NCI-H1417 treated with DMSO at 0.1 percent for 48 hours (cell line): ENCODE measurements at places on chromosomes 3 and 15.

DNA sequence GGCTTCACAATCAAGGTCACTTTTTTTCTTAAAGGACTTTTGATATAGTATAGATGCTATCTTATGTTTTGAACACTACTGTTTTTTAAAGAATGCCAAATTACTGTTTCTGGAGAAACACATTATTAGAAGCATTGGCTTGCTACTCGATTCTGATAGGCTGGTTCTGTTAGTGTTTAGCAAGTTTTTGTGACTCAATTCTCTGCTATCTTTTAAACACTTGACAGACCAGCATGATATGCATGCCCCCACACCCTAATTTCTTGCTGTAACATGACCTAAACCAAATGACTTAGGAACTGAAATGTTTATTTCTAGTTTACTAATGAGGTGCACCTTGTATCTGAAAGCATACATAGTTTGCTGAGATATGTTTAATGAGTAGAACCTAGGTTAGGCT is 5.5 kb upstream of the IL20RB start:
- no peak for DNase-seq

DNA sequence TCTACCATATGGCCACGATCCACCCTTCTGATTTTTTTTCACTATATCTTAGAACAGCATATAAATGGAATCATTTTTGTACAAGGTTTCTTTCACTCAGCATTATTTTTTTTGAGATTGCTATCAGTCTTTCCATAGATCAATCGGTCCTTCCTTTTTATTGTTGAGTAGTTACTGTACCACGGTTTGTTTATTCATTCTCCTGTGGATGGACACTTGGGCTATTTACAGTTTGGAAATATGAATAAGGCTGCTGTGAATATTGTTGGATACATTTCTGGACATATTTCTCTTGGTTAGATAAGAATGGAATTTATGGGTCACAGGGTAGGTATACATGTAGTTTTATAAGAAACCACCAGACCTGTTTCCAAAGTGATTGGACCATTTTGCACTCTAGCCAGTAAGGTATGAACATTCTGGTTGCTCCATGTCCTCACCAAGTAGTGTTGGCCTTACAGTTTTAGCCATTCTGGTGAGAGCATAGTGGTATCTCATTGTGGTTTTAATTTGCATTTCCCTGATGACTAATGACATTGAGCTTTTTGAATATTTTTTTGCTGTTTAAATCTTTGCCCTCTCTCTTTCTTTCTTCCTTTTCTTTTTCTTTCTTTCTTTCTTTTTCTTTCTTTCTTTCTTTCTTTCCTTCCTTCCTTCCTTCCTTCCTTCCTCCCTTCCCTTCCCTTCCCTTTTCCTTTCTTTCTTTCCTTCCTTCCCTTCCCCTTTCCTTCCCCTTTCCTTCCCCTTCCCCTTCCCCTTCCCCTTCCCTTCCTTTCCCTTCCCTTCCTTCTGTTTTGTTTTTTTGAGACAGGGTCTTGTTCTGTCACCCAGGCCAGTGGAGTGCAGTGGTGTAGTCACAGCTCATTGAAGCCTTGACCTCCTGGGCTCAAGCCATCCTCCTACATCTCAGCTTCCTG is 49.2 kb downstream of the LRRK1 start:
- no peak for DNase-seq

- DNase-seq = no peak
These were observed 90.5 kb downstream of the MINAR1 start for GRCh38 chr15:79522656-79523055.

DNA sequence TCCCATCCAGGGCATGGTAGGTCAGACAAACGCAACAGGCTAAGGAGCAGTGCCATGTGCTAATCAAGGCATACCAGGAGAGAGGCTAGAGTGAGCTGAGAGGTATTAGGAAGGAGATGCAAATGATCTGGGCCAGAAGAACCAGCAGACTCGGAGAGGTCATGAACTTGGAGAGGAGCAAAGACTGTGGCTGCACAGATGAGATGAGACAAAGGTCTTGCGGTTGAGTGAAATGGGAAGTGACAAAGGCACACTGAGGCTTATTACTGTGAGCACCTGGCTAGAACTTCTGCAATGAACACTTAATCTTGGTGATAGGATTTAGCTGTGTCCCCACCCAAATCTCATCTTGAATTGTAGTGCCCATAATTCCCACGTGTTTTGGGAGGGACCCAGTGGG is 380.2 kb downstream of the ULK4 start:
- DNase-seq = no peak

GRCh38 chr15:82398785-82399184 is 30.8 kb upstream of the GOLGA6L9 start:
- DNase-seq = no peak

- no peak for DNase-seq
These were observed 23.6 kb downstream of the RHCG start for GRCh38 chr15:89472785-89473256.

DNA sequence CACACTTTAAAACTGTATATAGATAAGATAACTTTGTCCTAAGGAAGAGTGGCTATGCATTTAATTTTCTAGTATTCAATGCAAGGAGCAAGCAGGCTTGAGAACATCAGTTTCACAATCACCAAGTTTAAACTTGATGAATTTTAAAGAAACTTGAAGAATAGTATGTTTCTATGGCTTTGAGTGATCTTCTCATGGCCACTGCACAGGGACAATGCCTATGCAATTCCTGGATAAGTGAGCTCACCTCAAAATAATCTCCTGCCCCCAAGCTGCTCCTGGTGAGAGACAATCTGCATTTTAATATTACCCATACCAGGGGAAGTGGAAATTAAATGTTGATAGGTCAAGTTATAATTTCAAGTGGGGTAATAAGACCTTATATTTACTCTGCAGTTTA is 376.6 kb upstream of the CBLB start:
- DNase-seq = no peak

DNA sequence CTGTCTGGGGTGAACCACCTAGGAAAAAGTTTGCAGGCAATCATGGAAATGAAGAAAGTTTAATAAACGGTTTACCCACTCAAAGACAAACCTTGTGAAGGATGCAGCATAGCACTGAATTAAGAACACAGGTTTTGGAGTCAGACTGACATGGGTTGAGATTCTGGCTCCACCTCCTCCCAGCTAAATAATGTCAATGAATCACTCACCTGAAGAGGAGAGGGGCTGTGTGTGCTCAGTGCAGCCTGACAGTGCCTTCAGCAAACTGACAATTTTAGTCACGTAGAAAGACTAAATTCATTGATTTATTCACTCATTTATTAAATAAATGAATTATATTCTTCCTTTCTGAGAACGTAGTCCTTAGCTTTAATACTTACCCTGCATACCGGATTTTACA is 18.9 kb downstream of the NR1I2 start:
- DNase-seq = no peak

- no peak for DNase-seq
These were observed 18.7 kb upstream of the RPP14 start for GRCh38 chr3:58287354-58287753.

DNA sequence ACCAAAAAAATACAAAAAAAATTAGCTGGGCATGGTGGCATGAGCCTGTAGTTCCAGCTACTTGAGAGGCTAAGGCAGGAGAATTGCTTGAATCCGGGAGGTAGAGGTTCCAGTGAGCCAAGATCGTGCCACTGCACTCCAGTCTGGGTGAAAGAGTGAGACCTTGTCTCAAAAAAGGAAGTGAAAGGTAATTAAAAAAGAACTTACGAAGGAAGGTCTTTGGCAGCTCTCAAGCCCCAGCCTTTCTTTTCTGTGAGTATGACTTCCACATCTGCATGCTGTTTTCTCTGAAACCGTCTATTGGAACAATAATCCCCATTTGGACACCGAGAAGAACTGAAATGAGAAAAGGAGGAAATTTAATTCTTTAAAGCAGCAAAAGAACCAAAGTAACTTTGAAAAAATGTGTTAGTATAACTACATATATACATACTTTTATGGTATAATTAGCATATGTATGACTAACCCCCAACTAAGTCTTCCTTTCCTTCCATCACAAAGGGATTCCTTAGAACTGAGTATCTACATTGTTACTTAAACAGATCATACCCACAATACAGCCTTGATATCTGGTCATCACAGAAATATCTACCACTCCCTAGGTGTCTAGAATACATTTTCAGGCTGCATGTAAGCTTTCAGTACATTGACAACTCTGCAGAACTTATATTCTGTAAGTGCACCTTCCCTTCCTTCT is 50.1 kb downstream of the SETD2 start:
- no peak for DNase-seq

GRCh38 chr15:22893081-22893480 is 54.6 kb downstream of the NIPA2 start:
- no peak for DNase-seq

DNA sequence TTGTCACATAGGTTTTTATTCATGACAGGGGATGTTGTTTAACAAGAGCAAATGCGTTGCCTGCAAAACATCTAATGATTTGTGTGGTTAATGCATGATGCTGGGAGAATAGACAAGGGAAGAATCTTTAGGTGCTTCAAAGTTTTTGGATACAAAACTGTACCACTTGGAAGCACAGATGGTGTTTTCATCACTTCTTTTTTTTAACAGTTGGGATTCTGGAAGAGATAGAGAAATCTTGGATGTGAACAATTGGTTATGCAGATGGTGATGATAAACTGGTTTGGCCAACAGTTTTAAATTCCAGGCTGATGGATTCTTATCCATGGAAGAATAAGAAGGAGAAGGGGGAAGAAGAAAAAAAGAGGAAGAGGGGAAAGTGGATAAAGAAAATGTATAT is 379.4 kb downstream of the KCNH8 start:
- DNase-seq = no peak

GRCh38 chr3:16104156-16104555 is 70.3 kb upstream of the GALNT15 start:
- no peak for DNase-seq

GRCh38 chr15:84795186-84795585 is 22.0 kb upstream of the ALPK3 start:
- DNase-seq = no peak

DNA sequence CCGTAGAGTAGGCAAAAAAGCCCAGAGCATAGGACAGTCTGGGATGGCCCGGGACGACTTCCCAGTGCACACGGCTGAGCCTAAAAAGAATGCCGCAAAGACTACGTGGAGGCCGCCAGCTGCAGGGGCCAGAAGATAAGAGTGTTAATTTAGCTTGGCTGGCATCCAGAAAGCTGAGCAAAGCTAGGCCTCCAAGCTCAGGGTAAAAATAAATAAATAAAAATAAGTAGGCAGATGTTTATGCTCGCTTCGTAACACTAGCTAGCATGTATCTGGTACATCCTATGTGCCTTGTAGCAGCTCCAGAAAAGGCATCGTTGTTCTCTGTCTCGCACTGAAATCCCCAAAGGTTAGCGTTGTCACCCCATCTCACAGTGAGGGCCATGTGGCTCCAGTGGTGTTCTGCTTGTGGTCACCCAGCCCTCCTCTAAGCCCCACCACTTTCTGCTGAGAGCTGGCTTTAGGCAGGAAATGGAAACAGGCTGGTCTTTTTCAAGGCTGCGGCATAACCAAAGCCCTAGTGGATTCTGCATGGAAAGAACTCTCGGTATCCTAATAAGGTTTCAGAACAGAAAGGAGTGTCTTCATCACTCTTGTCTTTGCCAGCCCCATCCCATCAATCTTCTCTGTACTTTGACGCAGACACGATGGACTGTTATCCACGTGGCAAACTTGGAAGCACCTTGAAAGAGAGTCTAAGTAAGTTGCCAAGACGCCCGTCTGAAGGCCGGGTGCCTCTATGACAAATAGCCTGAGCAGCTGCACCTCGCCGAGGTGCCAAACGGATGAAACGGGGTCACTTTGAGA is 58.1 kb upstream of the MEF2A start:
- peak; percentile 15 for DNase-seq

- DNase-seq = peak; percentile 0
These were observed 39.3 kb upstream of the TRA2B start for GRCh38 chr3:185976977-185977678.

DNA sequence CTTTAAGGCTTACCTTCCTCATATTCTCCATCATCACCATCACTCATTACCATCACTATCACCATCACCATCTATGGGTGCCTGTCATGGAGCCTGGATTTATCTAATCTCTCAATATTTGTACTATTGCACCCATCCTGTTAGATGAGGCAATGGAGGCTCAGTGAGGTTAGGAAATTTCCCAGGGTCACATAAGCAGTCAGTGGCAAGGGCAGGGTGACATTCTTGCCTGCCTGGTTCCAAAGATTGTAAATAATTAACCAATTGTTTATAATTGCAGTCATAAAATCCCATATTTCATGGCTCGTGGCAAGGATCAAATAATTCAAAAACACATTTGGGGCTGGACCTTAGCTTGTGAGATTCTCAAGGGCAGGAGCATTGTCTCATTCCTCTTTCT is 55.2 kb downstream of the MGLL start:
- DNase-seq = no peak

DNA sequence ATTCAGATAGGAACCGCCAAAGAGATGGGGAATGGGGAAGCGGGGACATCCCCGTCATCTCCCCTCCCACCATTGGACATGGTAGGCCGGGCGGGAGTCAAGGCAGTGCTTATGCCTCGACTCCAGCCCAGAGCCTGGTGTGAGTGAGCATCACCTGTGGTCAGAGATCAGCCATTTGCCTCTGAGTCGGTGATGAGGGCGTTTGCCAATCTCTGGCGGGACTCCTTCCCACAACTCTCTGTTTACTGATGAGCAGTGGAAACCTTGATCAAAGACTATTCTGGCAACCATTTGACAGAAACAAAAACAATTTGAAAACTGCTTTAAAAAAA is 63.9 kb upstream of the HES1 start:
- no peak for DNase-seq
